ENCODE measurements at places on chromosomes 1 and 21. TPM values are rescaled to one million over a fixed set of nuclear protein-coding genes. Genes with fewer than 3 reads are reported as not detected.

The OVAAL gene
- total RNA-seq: not detected

The OR2AK2 gene
- not detected for total RNA-seq

DNA sequence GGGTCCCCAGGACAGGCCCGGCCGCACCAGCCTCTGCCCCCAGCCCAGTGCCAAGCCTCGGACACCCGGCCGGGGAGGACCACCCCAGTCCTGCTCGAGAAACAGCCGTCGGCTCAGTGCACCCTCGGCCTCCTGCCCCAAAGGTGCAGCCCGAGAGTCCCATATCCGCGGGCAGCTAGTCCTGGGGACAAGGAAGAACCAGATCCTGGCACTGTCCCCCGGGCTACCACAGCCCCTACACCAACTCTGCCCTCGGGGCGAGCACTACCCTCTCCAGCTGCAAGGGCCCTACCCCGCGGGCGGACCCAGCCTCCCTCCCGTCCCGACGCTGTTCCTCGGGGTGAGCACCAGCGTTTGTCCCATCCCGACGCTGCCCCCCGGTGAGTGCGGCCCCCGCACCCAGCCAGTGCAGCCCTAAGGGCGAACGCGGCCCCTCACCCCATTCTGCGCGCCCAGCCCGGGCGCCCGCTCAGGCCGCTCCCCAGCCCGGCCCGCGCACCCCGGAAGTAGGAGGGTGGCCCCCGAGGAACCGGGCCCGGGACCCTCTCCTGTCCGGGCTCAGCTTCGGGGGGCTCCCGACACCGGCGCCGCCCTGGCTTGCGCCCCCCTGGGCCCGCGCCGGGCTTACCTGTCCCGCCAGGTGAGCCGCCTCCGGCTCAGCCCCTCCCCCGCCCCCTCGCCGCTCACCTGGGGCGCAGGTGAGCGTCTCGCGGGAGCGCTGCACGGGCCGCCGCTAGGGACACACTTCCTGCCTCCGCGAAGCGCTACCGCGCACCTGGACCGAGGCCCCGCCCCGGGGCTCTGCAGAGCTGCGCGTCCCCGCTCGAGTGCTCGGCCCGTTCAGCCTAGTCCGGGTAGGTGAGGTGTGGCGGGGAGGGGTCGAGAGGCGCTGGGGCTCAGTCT is at the start of gene KDF1:
TSS of gene KDF1 (minus strand) at position 747 of the 903 bp plus-strand sequence. CDS start 8,088 bp downstream, outside the sequence.
- peaks cover 14% of the 10 kb centered on the region for H3K27me3 ChIP-seq
- H3K4me1 ChIP-seq: peaks cover 31% of the 10 kb centered on the region
- H3K36me3 ChIP-seq: peaks cover 12% of the 10 kb centered on the region
- no peak for DNase-seq
- H3K4me3 ChIP-seq: peak within 1 kb of the TSS; percentile 60

GRCh38 chr1:89632657-89633247 is at the start of gene LRRC8C:
TSS of gene LRRC8C (plus strand) at chr1:89633120. CDS start at chr1:89686474, 53,354 bp downstream.
- H3K4me1 ChIP-seq: peaks cover 47% of the 10 kb centered on the region
- H3K36me3 ChIP-seq: peaks cover 8% of the 10 kb centered on the region
- H3K27ac ChIP-seq: peak within 1 kb of the TSS; percentile 90
- no peaks in the 10 kb centered on the region for H3K27me3 ChIP-seq
- H3K4me3 ChIP-seq: peak within 1 kb of the TSS; percentile 94

All from HFFc6 (cell line).